ENCODE measurements at places on chromosomes 5 and 9.

GRCh38 chr5:16585041-16585667, 31.6 kb downstream of the RETREG1 start:
- no peak overlapping the region for H3K4me3 ChIP-seq
- H3K27me3 ChIP-seq = no peaks in the 10 kb centered on the region
- no peaks in the 10 kb centered on the region for H3K4me1 ChIP-seq
- no peak for DNase-seq
- no peaks in the 10 kb centered on the region for H3K36me3 ChIP-seq

DNA sequence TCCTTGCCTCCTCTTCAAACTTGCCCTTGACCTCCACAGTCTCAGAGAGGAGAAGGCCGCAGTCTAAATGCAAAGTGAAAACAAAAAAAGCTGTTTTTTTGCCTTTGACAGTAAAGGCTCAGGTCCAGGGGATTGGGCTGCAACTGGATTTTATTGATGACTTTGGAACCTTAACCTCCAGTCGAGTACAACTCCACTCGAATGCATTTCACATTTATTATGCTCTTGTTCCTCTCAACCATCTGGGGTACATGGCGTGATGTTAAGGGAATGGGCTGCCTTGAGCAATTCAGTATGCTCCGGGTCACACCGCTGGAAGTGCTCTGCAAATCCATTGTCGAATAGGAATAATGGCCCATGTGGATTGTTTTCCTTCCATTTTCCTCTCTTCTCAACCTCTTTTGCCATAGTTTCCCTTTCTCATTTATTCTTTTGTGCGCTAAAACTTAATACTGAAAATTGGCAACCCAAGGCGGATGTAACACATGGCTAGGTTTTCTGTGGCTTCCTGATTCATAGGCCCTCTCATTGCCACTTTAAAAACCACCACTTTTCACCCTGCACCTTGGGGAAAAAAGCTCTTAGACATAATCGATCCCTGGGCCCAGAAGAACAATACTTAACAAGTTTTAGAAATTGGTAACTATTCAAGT, 34.3 kb downstream of the ITK start:
- no peaks in the 10 kb centered on the region for H3K36me3 ChIP-seq
- no peak overlapping the region for H3K4me3 ChIP-seq
- no peak overlapping the region for H3K27ac ChIP-seq
- H3K27me3 ChIP-seq = no peaks in the 10 kb centered on the region
- DNase-seq = no peak

DNA sequence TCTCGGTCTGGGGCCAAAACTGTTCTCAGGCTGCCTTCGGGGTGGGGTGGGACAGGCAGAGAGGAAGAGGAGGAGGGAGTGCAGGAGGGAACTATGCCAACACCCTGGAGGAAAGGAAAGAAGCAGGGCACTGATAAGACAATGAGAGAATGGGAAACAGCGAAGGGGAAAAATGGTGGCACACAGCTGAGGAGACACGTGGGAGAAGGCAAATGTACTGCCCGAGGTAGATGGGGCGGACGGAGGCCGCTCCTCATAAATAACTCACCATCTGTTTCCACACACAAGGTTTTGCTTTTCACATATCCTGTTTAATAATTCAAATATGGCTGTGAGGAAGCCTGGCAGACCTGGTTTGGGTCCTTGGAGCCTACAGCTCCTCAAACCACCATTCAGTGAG, 148.2 kb upstream of the LRRTM2 start:
- no peak for DNase-seq
- no peaks in the 10 kb centered on the region for H3K27me3 ChIP-seq

GRCh38 chr9:133592731-133593409, 16.3 kb downstream of the FAM163B start:
- no peak overlapping the region for H3K27ac ChIP-seq
- no peaks in the 10 kb centered on the region for H3K4me1 ChIP-seq
- no peaks in the 10 kb centered on the region for H3K36me3 ChIP-seq
- no peak for DNase-seq
- no peaks in the 10 kb centered on the region for H3K27me3 ChIP-seq

GRCh38 chr5:31516802-31517201, 15.1 kb downstream of the DROSHA start:
- no peaks in the 10 kb centered on the region for H3K4me1 ChIP-seq
- no peak for DNase-seq
- peaks cover 20% of the 10 kb centered on the region for H3K36me3 ChIP-seq
- H3K27ac ChIP-seq = no peak overlapping the region
- H3K27me3 ChIP-seq = no peaks in the 10 kb centered on the region
- H3K4me3 ChIP-seq = no peak overlapping the region

- no peak overlapping the region for H3K4me3 ChIP-seq
- DNase-seq = no peak
- peaks cover 3% of the 10 kb centered on the region for H3K27me3 ChIP-seq
- no peaks in the 10 kb centered on the region for H3K36me3 ChIP-seq
- H3K27ac ChIP-seq = no peak overlapping the region
These were observed 17.2 kb upstream of the SPOCK1 start for GRCh38 chr5:137516251-137516797.

- no peaks in the 10 kb centered on the region for H3K36me3 ChIP-seq
- no peaks in the 10 kb centered on the region for H3K4me1 ChIP-seq
- DNase-seq = no peak
- no peak overlapping the region for H3K27ac ChIP-seq
- no peak overlapping the region for H3K4me3 ChIP-seq
- H3K27me3 ChIP-seq = no peaks in the 10 kb centered on the region
These were observed 496.8 kb downstream of the MAT2B start for GRCh38 chr5:164002214-164002613.

GRCh38 chr5:158477214-158477613, 618.3 kb upstream of the CLINT1 start:
- no peak overlapping the region for H3K27ac ChIP-seq
- no peak overlapping the region for H3K4me3 ChIP-seq
- DNase-seq = no peak
- no peaks in the 10 kb centered on the region for H3K27me3 ChIP-seq

GRCh38 chr9:38083858-38084555, 15.0 kb upstream of the SHB start:
- H3K36me3 ChIP-seq = no peaks in the 10 kb centered on the region
- no peak overlapping the region for H3K27ac ChIP-seq
- DNase-seq = no peak
- no peak overlapping the region for H3K4me3 ChIP-seq
- H3K27me3 ChIP-seq = no peaks in the 10 kb centered on the region

DNA sequence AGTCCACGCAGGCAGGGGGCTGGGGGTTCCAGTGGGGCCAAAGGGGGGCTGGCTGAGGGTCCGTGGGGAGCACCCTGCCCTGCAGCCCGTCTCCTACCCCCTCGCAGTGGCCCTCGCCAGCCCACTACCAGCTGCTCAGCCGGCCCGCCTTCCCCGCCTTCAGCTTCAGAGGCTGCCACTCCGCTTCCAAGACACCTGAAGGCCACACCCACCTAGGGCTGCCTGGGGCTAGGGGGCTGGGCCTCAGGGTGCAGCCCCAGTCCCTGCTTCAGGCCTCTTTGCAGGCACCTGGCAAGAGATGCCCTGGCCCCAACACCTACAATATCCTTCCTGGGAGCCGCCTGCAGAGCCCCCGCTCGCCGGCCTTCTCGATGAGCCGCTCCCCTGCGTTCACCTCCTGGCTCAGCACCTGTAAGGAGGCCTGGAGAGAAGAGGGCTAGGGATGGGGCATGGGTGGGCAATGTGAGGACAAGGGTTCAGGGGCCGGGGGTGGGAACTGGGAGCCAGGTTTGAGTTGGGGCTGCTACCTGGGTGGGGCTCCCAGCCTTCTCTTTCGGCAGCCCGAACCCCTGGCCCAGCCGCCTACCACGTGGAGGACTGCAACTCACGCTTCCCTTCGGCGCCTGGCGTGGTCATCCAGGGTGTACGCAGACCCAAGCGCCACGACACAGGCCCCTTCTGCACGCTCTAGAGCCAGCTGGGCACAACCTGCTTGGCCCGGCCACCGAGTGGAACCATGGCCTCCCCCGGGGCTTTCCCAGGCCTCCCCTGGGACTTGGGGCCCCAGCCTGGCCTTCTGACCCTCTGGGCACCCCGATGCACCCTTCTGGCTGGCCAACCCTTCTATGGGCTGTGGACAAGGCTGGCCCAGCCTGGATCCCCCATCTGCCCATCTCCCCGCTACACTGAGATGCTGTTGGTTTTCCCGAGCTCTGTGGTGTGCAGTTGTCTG, 1.7 kb downstream of the STPG3 start:
- peaks cover 22% of the 10 kb centered on the region for H3K4me1 ChIP-seq
- H3K27me3 ChIP-seq = no peaks in the 10 kb centered on the region
- no peaks in the 10 kb centered on the region for H3K36me3 ChIP-seq
- DNase-seq = no peak
- no peak overlapping the region for H3K4me3 ChIP-seq

GRCh38 chr5:120609570-120609969, 145.5 kb downstream of the PRR16 start:
- H3K27ac ChIP-seq = peak overlapping the region; percentile 85
- no peak overlapping the region for H3K4me3 ChIP-seq
- H3K4me1 ChIP-seq = peaks cover 38% of the 10 kb centered on the region
- DNase-seq = peak; percentile 39
- no peaks in the 10 kb centered on the region for H3K27me3 ChIP-seq
- no peaks in the 10 kb centered on the region for H3K36me3 ChIP-seq

- H3K36me3 ChIP-seq = no peaks in the 10 kb centered on the region
- H3K4me3 ChIP-seq = no peak overlapping the region
- no peak for DNase-seq
- H3K27me3 ChIP-seq = peaks cover 2% of the 10 kb centered on the region
These were observed 593.6 kb downstream of the BNC2 start for GRCh38 chr9:16276866-16277265.

DNA sequence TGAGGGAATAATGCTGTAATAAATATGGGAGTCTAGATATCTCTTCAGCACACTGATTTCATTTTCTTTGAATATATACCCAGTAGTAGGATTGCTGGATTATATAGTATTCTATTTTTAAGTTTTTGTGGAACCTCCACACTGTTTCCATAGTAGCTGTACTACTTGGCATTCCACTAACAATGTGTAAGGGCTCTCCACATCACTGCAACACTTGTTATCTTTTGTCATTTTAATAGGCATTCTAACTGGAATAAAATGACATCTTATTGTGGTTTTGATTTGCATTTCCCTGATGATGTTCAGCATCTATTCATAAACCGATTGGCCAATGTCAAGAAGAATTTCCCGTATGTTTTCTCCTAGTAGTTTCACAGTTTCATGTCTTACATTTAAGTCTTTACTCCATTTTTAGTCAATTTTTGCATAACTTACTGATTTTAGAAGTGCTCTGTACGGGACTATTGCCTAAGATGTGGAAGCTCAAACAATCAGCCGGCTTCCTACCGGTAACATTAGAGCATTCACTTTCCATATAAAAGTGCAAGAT, 1078.8 kb downstream of the TAF11L14 start:
- no peaks in the 10 kb centered on the region for H3K4me1 ChIP-seq
- no peaks in the 10 kb centered on the region for H3K27me3 ChIP-seq
- no peak overlapping the region for H3K4me3 ChIP-seq
- DNase-seq = no peak
- H3K27ac ChIP-seq = no peak overlapping the region

DNA sequence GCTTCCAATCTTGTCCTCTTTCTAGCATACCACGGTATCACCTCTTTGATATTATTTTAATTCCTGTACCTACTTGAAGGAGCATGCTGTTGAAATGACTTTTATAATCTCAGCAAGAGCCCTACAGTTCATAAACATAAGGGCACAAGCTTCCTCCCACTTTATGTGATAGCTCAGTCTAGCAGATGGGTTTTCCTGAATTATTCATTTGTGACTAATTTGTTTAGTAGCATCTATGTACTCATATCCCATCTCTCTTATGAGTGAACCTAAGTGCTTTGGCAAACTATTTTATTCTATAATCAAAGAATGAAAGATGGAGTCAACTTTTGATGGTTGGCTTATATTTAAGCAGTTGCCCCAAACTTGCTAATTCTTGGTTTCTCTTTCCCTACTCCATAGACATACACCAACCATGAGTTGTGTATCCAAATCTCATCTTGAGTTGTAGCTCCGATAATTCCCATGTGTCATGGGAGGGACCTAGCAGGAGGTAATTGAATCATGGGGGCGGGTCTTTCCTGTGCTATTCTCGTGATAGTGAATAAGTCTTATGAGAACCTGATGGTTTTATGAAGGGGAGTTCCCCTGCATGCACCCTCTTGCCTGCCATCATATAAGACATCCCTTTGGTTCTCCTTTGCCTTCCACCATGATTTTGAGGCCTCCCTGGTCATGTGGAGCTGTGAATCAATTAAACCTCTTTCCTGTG, 17.7 kb downstream of the TXNDC8 start:
- no peak overlapping the region for H3K4me3 ChIP-seq
- H3K27ac ChIP-seq = no peak overlapping the region
- no peaks in the 10 kb centered on the region for H3K27me3 ChIP-seq
- no peaks in the 10 kb centered on the region for H3K36me3 ChIP-seq
- H3K4me1 ChIP-seq = no peaks in the 10 kb centered on the region
- no peak for DNase-seq

DNA sequence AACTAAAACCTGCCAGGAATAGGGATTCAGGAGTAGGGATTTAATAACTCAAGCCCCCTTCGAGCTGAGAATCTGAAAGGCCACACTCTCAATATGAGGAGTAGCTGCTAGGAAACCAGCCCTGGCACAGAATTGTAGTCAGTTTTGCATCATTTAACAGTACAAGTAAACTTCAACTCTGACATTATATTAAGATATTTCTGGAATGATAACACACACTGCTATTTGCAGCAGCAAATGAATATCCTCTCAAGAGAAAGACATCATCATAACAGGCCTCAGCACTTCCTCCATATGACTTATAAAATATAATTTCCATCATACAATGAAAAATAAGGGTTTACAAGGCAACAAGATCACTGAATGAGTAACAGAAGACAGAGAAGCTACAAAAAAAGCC, 138.2 kb upstream of the RFX3 start:
- H3K27ac ChIP-seq = no peak overlapping the region
- no peaks in the 10 kb centered on the region for H3K27me3 ChIP-seq
- H3K36me3 ChIP-seq = no peaks in the 10 kb centered on the region
- no peak overlapping the region for H3K4me3 ChIP-seq

Data from astrocyte (in vitro differentiated cells and primary cell).